ENCODE measurements at places on chromosomes 2 and 18.

- no peak for DNase-seq
Measured at GRCh38 chr2:177204417-177204816, 8.2 kb upstream of the HNRNPA3 start.

- DNase-seq: no peak
Measured at GRCh38 chr2:70834106-70834505, 1.5 kb downstream of the CD207 start.

DNA sequence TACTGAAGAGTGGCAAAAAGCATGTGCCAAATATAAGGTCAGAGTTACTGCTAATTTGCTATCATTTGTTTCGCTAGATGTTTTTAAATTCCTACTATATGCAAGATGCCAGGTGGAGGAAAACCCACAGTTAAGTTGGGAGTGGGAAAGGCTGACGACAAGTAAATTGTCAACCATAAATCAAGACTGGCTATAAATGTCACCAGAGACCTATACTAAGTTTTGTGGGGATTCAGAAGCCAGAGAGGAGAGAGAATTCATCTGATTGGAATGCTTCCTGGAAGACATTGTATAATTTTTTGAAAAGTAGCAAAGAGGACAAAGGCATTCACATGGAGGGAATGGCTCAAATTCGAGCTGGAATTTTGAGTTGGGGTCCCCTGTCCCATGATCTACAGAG is 64.3 kb downstream of the CFAP221 start:
- no peak for DNase-seq

DNA sequence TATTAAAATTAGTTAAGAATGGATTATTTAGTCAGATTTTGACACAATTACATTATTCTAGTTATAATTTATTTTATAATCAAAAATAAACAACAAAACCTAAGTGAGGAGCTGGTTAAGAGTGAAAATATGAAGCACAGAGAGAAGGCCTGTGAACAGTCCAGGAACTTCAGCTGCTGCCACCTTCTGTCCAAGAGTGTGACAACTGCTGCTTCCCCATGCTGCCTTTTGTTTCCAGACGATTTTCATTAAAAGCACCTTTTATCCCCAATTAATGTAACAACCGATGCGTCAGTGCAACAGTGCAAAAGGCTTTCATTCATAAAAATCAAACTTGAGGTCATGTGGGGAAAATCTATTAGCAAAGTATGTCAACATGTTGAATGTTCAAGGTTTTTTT is 363.6 kb downstream of the CTNNA2 start:
- DNase-seq: peak; percentile 10

All from SHP77 (cell line).